ENCODE measurements at places on chromosomes 1 and 21.

DNA sequence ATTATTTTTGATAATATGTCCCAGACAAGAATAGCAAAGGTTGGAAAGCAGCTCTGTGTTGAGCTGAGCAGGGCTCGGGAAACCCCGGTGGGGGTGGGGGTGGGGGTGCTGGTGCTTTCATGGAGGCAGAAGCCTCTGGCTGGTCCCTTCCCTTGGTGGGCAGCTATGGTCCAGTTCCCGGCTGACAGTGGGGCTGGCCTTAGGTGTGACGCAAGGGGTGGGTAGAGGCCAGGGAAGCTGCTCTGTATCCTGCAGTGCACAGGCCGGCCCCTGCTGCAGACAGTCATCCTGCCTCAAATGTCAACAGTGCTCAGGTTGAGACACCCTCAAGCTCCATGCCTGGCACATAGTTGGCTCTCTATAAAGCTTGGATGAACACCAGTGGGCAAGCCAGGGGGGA is 8.9 kb downstream of the ACTL8 start:
- no peak for DNase-seq

- no peak for DNase-seq
Measured at GRCh38 chr1:193083365-193084088, 21.7 kb downstream of the GLRX2 start.

- DNase-seq = no peak
Measured at GRCh38 chr1:194644528-194644927, 1458.1 kb upstream of the B3GALT2 start.

- DNase-seq = no peak
Measured at GRCh38 chr1:53413175-53414001, 45.8 kb upstream of the DMRTB1 start.
